Heart right ventricle (tissue), 16 donors: ENCODE measurements at places on chromosomes 2 and 18.

DNA sequence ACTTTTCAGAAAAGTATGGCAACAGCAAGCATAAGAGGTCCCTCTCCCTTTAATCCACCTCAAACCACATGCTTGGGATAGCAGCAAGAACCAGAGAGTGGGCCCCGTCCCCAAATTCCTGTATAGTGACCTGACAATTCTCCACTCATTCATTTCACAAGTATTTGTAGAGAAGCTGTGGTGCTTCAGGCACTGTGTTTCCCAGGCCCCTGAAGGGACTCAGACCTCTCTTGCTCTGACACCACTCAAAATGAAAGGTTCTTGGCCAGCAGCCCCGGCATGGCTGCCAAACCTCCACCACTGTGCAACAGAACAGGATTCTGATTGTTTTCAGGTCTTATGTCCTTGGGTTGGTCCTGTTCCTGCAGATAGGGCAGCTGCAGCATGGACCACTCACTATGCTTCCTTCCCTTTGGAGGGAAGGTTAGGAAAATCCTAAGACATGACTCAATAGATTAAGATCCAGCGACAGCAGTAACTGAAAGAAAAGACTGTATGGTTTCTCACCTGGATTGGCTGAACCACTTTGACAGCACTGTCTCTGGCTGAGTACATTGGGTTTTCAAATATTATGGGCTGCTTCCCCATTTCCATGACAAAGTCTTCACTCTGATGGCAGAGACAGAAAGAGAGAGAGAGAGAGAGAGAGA lies 67.6 kb downstream of the DHRS9 start:
- H3K27ac ChIP-seq: no peak overlapping the region
- no peaks in the 10 kb centered on the region for H3K27me3 ChIP-seq
- H3K4me1 ChIP-seq: peaks cover 16% of the 10 kb centered on the region
- no peak overlapping the region for H3K4me3 ChIP-seq
- H3K36me3 ChIP-seq: no peaks in the 10 kb centered on the region

GRCh38 chr18:46167971-46168370 lies 63.8 kb downstream of the HAUS1 start:
- H3K4me1 ChIP-seq: no peaks in the 10 kb centered on the region
- no peak overlapping the region for H3K4me3 ChIP-seq
- H3K27me3 ChIP-seq: no peaks in the 10 kb centered on the region
- H3K27ac ChIP-seq: no peak overlapping the region
- no peak for DNase-seq

DNA sequence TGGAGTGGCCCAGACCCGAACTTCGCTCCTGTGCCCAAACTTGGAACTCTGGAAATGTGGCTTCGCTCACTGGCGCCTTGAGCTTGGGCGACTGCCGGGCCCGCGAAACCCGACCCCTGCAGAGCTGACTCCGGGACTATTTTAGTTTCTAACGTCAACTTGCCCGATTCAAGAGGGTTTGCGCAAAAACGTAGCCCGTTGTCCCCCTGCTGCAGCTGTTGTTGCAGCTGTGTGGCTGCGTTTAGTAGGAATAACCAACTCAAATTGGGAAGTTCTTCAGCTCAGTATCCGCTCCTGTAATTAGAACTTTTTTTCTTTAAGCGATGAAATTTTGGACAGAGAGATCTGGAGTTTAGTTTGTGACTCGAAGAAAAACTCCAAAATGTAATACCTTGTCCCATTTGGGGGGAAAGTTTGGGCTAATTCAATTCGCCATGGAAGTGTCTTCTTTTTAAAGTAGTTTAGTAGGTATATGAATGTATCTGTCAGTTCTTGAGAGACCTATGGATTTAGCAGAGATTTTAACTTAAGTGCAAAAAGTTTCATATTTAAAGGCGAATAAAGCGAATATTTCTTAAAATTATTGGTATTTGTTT lies 559 bp downstream of the MYL12A start:
- H3K27me3 ChIP-seq: no peaks in the 10 kb centered on the region
- H3K36me3 ChIP-seq: peaks cover under 1% of the 10 kb centered on the region
- peak; percentile 50 for DNase-seq
- H3K4me3 ChIP-seq: peak overlapping the region; percentile 80
- peaks cover 43% of the 10 kb centered on the region for H3K4me1 ChIP-seq

DNA sequence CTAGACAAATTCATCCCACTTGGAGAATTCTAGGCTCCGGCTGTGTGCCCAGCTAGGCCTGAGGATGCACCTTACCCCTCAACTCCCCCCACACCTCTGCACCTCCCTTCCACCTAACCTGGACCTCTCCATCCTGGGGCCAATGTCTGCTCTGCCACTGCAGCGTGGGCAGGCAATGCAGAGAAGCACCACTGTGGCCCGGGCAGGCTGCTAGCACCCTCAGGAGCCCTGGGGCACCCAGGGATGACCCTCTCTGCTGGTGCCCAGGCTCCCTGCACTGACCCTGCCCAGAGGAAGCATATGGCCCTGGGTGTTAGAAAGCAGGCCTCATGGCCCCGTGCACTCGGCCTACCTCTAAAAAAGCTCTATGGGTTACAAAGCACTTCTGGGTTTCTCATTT lies 49.6 kb downstream of the ADCY3 start:
- DNase-seq: no peak
- no peak overlapping the region for H3K4me3 ChIP-seq
- no peak overlapping the region for H3K27ac ChIP-seq

- H3K4me1 ChIP-seq: no peaks in the 10 kb centered on the region
- no peak overlapping the region for H3K4me3 ChIP-seq
- H3K27ac ChIP-seq: no peak overlapping the region
- no peaks in the 10 kb centered on the region for H3K27me3 ChIP-seq
Measured at GRCh38 chr18:46588971-46589660, 67.9 kb downstream of the LOXHD1 start.
